Cortex of kidney (tissue), 1 donor: ENCODE measurements at places on chromosomes 7 and 10.

- no peak for DNase-seq
Measured at GRCh38 chr10:5945190-5945509, 32.2 kb downstream of the IL15RA start.

DNA sequence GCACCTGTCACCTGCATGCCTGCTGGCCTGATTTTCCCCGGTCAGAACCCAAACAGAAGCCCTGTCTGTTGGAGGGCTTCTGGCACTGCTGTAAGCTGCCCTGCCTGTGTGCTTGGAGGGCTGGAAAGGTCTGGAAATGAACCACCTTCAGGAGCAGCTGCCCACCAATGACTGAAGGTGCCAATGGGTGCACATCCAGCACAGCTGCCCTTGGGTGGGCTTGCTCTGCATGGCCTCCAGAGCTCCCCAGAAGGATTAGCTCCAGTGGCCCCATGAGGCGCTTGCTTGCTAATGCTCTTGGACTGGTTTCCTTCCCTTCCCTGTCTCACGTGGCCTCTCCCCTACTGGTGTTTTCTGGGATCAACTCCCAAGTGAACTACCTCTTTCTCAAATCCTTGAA is 43.2 kb downstream of the WDFY4 start:
- no peak for DNase-seq

DNA sequence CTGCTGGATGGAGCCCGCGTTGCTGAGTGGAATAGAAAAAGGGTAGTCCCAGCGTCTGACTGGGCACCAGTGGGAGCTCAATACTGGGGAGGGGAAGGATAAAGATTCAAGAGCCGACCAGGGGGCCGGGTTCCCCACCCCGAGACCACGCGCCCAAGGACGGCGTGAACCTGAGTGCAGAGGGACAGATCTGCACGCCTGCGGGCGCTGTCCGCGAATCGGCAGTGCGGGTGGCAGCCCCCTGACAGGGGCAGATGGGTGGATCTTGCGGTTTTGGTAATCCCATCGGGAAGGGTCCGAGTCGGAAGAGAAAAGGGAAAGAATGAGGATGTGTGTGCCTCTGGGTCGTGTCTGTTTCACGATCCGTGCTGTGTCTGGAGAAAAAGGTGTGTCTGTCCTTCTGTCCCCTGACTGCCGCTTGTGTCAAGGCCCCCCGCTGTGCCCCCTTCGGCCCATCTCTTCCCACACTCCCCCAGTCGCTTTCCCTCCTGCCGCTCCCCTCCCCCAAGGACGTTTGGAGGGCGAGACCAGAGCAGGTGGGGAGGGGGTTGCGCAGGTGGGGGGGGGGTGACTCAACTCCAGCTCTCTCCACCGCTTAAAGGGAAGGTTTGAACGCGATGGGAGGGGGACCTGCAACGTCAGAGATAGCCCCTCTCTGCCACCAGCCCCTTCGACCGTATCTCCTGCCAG is 734 bp upstream of the VGF start:
- DNase-seq, result no peak

GRCh38 chr10:104622598-104623209 is 18.4 kb upstream of the SORCS3 start:
- DNase-seq, result no peak

GRCh38 chr7:85292908-85293576 is 106.2 kb upstream of the SEMA3D start:
- DNase-seq, result no peak

GRCh38 chr10:86945361-86946212 is 11.8 kb downstream of the MMRN2 start:
- no peak for DNase-seq

- no peak for DNase-seq
Measured at GRCh38 chr10:76763376-76763775, 874.2 kb downstream of the KCNMA1 start.

DNA sequence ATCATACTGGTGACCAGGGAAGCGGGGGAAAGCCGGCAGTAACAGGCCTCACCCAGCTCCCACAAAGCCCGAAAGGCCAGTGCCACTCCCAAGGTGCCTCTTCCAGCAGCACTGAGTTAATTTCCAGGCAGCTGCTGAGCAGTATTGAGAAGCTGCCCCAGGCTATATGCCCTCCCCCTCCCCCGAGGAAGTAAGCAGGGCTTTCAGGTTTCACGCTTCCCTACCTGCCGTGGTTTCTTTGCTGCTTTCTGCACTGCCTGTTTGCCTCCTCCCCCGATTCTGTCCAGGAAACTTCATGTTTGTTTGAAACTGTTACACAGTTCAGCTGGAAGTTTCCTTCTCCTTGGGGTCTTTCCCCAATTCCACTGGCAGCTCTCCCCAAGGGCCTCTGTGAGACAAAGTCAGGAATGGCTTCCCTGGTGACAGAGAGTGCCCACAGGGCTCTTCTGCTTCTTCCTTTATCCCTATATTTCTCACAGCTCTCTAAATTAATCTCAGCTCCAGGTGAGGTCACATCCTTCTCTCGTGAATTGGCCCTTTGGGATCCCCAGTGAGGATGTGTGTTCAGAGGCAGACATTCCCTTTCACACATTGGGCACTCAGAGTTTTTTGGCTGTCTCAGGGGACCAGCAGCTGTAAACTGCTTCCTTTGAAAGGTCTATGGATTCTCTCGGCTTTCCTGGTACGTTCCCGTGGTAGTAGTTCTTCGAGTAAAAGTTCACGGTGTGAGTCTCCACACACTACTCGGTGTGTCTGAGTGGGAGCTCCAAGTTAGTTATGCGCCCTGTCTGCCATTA is 19.4 kb downstream of the C1GALT1 start:
- DNase-seq, result no peak

GRCh38 chr7:7254908-7255307 is 72.6 kb downstream of the C1GALT1 start:
- DNase-seq, result no peak

- no peak for DNase-seq
Measured at GRCh38 chr10:106780632-106781031, 383.9 kb downstream of the SORCS1 start.

- no peak for DNase-seq
Measured at GRCh38 chr10:70880077-70880534, 8.3 kb downstream of the PCBD1 start.

GRCh38 chr7:30468041-30468440 is 10.5 kb downstream of the NOD1 start:
- DNase-seq, result no peak
